Epithelial cell of alveolus of lung (primary cell): ENCODE measurements at places on chromosomes 7 and 10. TPM values are rescaled to one million over a fixed set of nuclear protein-coding genes. Genes with fewer than 3 reads are reported as not detected.

The FAM180A gene
- 3.6 TPM in 1 of 2 replicates, not detected in the other for total RNA-seq

The TMEM196 gene
- total RNA-seq = 0.24 TPM in 1 of 2 replicates, not detected in the other

The TMUB1 gene
- 55.1 and 58.2 TPM in 2 replicates for total RNA-seq

The GIMAP2 gene
- 1.0 and 2.1 TPM in 2 replicates for total RNA-seq

The FFAR4 gene
- not detected in 2 replicates for total RNA-seq

The HOXA5 gene
- total RNA-seq = 125 and 134 TPM in 2 replicates

The ADCYAP1R1 gene
- total RNA-seq = not detected in 2 replicates

The C10orf143 gene
- 0.39 TPM in 1 of 2 replicates, not detected in the other for total RNA-seq

The SNX10 gene
- total RNA-seq = 0.24 and 0.26 TPM in 2 replicates

The SLC35G1 gene
- 3.7 and 3.8 TPM in 2 replicates for total RNA-seq

The BAIAP2L1 gene
- total RNA-seq = 5.4 and 8.5 TPM in 2 replicates

The PNLIPRP2 gene
- not detected in 2 replicates for total RNA-seq

The CALML5 gene
- not detected in 2 replicates for total RNA-seq

The ACBD7 gene
- total RNA-seq = 0.40 and 1.9 TPM in 2 replicates

The PRKG1 gene
- 6.2 and 34.1 TPM in 2 replicates for total RNA-seq

The CREB5 gene
- 8.5 and 9.2 TPM in 2 replicates for total RNA-seq

The ASB10 gene
- total RNA-seq = not detected in 2 replicates

The CYP2W1 gene
- total RNA-seq = not detected in 2 replicates

The KCNH2 gene
- total RNA-seq = under 0.01 and 0.16 TPM in 2 replicates
